ENCODE measurements at places on chromosomes 2 and 18.

GRCh38 chr2:44189104-44189503, 20.4 kb downstream of the PPM1B start:
- DNase-seq = no peak

DNA sequence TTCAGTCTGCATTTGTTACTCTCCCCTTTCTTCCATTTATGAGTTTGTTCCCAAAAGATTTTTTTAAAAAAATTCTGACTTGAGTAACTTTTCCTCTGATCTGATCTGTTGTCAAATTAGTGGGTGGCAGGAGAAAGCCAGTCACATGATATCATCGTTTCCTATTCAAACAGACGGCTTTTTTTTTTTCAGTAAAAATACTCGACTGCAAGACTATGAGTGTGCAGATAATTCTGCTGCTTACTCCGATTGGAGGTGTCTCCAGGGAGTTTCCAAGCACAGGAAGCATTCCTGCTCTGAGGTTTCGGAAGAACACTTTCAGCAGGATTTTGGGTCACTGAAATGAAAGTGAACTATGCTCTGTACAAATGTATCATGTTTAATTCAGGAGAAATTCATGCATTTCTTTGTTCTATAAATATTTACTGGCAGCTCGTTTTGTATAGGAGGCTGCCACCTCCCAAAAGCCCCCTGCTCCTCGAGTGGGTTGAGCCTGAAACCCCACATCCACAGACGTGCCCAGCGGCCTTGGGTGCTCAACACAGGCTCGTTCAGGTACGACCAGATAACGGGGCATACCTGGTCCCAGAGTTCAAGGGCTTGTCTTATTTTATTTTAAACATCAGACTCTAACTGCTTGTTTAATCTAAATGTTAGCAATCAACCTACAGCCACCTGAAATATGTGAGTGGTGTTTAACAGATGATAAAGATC, 126.9 kb upstream of the ZNF516 start:
- no peak for DNase-seq

- DNase-seq = no peak
Observed at GRCh38 chr2:172552547-172553291, 3.2 kb upstream of the PDK1 start.

- DNase-seq = no peak
Observed at GRCh38 chr2:67954093-67954748, 108.6 kb downstream of the C1D start.

- DNase-seq = no peak
Observed at GRCh38 chr2:181754105-181754504, 73.8 kb upstream of the NEUROD1 start.

DNA sequence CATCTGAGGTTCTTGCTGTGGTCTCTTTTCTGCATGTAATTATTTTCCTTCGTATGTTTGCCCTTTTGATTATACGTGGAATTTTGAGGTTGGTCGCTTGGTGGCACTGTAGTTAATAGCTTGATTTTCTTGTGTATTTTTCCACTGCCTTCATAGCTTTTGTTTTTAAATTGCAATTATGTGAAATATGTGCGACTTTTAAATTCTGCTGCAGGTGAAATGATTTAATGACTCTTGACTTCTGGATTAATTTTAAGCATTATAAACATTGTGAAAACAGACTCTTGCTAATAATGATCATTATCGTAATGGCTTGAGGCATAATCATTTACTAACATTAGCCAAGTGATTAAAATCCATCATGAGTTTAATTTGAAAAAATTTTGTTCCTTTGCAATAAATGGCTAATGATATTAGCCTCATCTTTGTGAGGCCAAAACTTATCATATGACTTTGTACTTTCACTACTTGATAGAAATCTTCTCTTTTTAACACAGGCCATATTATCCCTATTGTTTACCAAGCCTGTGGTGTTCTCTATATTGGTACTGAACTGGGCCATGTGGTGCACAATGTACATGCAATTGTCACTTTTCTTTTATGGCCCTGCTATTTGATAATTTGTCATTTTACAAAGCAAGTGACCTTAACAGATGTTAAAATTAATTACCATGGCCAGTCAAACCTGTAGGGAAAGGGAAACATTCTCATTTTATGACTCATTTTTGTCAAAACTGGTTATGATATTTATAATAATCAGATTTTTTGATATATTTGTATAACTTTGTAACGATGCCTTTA, 62.8 kb upstream of the NEUROD1 start:
- DNase-seq = peak; percentile 32

- no peak for DNase-seq
Observed at GRCh38 chr2:13091455-13091854, 374.7 kb downstream of the TRIB2 start.

- DNase-seq = no peak
Observed at GRCh38 chr18:63213331-63213900, 106.2 kb downstream of the BCL2 start.

- no peak for DNase-seq
Observed at GRCh38 chr2:60679036-60679780, 76.9 kb upstream of the PAPOLG start.

- DNase-seq = no peak
Observed at GRCh38 chr18:79788734-79789085, 9.0 kb upstream of the KCNG2 start.

Data from CD4-positive, alpha-beta T cell (primary cell).